Ecto neural progenitor cell (in vitro differentiated cells): ENCODE measurements at places on chromosomes 3 and 15.

GRCh38 chr3:156732261-156732660, 57.9 kb downstream of the TIPARP start:
- DNase-seq = no peak

- DNase-seq = no peak
Observed at GRCh38 chr3:112197131-112197530, 64.1 kb upstream of the GCSAM start.

DNA sequence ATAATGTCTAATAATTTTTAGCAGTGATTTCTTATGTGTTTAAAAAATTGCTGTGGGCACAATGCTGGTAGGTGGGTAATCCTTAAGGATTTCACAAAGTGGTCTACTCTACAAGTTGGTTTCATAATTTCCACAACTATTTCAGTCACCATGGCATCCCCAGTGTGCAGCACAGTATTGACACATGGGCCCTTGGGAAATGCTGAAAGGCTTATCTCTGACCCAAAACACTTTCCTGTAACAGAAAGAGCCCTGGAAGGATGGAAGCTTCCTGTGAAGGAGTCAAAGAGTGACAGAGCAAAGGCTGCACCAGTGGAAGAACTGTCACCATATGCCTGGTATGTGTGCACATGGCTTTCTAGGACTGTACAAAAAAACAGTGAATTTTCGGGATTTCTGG, 153.7 kb downstream of the ANO10 start:
- no peak for DNase-seq

DNA sequence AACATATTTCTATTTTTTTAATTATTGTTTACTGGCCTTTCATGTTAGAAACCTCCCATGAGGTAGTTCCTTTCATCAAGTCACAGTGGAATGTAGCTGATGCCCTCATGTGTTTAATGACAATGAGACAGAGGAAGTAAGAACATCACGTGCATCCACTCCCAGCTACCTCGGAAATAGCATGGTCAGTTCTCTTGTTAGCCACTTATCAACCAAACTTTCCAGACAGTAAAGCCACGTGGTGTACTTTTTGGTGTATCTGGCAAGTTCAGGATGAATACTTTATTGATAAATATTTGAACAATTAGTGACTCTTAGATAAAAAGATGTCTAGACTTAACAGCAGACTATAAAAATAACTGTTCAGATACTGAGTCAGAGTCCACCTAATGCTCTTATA, 781.7 kb downstream of the MECOM start:
- no peak for DNase-seq

- DNase-seq = no peak
Observed at GRCh38 chr15:58539548-58539947, 107.8 kb downstream of the LIPC start.

DNA sequence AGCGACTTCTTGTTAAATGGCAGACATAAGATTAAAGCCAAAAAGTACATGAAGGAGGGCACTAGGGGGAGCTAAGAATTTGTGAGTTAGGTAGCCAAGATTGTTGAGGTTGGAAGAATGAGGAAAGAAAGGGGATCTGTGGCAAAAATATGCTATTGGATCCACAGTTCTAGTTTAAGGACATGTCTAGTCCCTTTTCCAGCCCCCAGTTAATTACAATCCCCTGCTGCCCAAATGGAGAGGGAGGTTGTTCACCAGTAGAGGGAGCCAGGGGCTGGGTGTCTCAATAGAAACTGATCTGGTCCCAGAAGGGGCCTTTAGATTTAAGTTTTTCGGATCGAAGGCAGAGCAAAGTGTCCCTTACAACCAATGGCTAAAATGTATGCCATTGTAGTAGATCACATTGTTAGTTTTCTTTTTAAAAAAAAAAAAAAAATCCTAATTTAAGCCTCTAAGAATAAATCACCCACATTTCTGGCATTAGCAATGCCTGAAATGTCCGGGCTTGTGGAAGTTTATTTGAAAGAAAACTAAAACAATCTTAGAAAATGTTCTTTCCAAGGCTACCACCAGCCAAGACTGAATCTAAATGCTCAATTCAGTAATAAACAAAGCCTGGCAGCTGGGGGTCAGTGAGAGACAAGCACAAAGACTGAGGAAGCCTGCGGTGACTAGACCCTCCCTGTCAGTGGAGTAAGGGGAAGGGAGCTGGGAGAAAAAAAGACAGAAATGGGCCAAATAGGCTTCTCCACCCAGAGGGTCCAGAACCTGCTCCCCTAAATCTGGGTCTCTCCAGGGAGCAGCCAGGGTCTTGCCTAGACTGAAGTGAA, 7.1 kb downstream of the COL8A1 start:
- no peak for DNase-seq

DNA sequence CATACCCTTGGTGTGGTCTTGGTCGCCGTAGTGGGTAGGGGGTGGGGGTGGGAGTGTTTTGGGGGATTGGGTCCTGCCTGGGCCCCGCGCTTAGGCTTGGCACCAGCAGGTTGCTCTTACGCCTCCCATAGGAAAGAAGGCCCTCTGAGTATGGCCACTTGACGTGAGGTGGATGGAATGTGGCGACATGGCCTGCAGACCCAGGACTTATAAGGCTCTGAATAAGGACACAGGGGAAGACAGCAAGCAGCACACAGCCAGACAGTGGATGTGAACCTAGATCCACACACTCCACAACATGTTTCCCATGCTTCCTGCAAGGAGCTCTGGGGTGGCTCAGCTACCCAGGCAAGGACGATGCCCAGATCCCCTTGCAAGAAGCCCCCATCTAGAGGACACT, 12.4 kb downstream of the RBPMS2 start:
- no peak for DNase-seq

GRCh38 chr3:159273608-159274007, 471.8 kb downstream of the MFSD1 start:
- DNase-seq = peak; percentile 68

GRCh38 chr15:22978691-22979237, 1.4 kb downstream of the CYFIP1 start:
- no peak for DNase-seq

GRCh38 chr15:58448331-58448730, 16.5 kb downstream of the LIPC start:
- DNase-seq = no peak

DNA sequence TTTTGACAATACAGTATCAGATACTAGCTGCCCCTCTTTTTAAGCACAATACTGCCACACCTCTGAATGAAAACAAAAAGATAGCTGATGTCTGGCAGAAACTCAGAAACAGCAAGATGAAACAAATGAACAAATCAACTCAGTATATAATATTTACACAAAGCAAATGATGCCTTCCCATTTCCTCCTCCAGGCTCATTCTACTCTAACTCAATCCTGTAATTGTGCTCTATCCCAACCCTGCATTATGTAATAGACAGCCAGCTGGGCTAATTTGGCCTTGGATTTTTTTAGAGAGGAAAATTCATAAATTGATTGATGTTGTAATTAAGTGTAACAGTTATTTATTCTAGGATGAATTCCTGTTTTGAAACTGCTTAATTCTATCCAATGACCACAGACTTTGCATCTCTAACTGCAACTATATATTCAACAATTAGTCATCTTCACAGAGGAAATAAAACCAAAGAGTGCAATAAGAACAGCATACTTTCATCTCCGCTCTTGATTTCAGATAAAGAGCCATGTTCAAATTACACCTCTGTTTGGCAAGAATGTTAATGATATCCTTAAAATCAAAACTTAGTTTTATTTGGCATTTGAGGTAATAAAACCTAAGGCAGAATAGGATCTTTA, 6.1 kb downstream of the ATG3 start:
- no peak for DNase-seq

GRCh38 chr3:108177536-108177935, 44.7 kb downstream of the IFT57 start:
- no peak for DNase-seq

DNA sequence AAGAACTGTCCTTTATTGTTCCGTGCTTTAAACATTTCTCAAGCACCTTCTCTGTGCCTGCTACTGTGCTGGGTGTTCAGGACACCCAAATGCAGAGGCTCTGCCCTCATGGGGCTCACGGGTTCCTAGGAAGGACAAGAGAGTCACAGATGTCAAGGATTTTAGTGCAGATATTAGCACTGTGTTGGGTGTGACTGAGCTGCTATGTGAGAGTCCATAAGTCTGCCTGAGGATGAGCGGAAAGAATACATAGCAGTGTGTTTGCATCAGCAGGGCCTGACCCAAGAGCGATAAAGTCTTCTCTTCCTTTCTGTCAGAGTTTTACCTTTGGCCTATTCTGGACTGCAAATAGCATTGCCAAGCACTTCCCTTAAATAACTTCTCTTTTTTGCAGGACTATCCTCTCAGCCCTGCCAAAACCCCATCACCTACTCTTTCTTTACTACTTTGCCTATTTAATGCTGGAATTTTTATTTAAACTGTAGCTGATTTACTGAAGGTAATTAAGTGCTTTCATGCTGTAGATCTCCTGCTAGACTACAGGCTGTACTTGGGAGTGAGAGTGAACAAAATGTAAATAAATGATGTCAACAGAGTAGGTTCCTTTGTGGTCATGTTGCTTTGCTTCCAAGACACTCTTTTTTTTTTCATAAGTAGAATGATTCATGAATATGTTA, 459.4 kb upstream of the TPRG1 start:
- DNase-seq = no peak

- DNase-seq = no peak
Observed at GRCh38 chr3:45644791-45645201, 44.4 kb upstream of the SACM1L start.

DNA sequence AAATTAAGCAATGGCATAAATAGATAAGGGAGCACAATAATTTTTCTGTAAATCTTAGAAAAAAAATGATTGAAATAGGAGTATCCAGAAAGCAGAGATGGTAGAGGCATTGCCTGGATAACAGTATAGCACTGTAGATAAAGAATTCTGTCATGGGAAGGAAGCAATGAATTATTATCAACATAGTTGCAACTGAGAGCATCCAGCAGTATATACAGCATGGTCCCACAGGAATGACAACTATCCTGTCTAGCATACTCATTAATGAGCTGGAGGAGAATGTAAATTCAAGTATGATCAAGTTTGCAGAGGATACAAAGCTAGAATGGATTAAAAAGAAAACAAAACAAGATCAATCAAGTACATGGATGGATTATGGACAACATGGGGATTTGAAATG, 90.8 kb downstream of the DPH6 start:
- no peak for DNase-seq

- DNase-seq = no peak
Observed at GRCh38 chr3:57184526-57184925, 15.3 kb downstream of the HESX1 start.

DNA sequence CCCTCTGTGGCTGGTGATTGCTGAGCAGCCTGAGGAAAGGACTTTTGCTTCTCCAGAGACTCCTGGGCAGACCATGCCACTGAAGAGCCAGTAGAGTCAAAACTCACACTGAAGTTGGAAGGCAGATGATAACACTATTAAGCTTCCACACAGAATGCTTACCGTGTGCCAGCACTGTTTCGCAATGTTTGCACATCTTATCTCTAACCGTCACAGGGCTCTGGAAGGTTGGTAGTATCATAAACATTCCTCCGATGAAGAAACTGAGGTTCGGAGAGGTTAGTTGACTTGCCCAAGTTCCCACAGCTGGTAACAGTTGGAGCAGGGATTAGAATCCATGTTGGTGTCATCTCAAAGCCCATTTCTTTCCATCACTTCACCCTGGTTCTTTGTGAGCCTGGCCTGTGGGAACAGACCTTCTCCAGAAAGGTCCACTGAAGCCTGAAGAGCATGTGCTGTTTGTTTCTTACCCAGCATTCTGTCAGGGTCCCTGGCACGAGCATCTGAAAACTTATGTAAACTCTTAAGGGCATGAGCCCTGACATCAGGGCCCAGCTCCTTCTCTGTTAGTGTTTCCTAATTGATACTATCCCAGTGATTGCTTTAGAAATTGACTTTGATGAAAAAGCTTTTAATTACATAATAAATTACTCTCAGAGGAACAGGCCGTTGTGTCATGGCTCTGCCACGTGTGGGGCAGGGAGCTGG, 77.0 kb upstream of the PRR23C start:
- peak; percentile 17 for DNase-seq

GRCh38 chr3:134369231-134369741, 5.0 kb downstream of the AMOTL2 start:
- no peak for DNase-seq

DNA sequence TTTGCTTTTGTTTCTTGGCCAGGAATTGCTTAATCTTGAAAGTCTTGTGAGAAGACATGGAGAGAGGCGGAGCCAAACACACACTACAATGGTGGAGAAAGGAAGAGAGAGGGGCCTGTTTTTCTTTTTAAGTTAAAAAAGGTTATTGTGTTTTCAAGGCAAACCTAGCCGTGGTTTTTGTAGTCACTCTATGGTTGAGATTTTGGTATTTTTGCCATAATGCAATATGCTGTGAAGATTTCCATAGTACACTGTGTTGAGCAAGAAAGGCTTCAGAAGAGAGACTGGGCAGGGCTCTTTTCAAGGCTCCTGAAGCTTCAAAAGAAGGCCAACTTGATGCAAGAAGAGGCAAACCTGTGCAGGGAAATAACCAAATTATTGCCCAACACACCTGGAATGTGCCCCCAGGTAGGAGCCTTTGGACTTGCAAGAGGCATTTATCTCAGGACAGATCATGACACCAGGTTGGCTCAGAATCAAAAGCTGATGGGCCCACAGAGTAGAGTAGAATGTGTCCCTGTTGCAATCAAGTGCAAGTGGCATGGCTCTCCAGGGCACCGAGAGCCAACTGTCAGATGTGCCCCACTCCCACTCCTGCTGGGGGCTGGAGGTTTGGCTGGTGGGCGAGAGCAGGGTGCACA, 22.1 kb downstream of the AMOTL2 start:
- DNase-seq = no peak

DNA sequence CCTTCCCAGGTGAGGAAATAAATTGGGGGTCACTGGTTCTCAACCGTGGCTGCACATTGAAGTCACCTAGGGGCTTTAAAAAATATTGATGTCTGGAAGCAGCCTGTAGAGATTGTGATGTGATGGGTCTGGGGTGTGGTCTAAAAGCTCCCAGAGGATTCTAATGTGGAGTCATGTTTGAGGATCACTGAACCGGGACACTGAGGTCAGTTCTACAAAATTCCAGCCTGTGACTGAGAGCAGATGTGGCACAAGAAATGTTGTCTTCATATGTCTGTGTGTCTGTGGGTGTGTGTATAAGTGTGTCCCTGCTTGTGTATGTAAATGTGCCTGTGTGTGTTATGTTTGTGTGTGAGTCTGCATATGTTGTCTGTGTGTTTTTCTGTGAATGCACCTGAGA, 79.9 kb downstream of the TLE3 start:
- DNase-seq = no peak

- no peak for DNase-seq
Observed at GRCh38 chr3:172239218-172239790, 199.9 kb downstream of the FNDC3B start.

GRCh38 chr3:20898962-20899361, 713.0 kb upstream of the SGO1 start:
- no peak for DNase-seq

GRCh38 chr15:70507772-70508371, 255.5 kb downstream of the UACA start:
- no peak for DNase-seq

- DNase-seq = no peak
Observed at GRCh38 chr3:492586-493316, 296.2 kb downstream of the CHL1 start.
